ENCODE measurements at places on chromosomes 5 and 9.
A peak's percentile ranks its signal among the peaks of the same experiment; 100 is the strongest.

- peak; percentile 47 for DNase-seq
These were observed 14.1 kb downstream of the SEMA4D start for GRCh38 chr9:89483592-89484474.

- no peak for DNase-seq
These were observed 234.2 kb upstream of the PANK3 start for GRCh38 chr5:168813184-168813968.

- no peak for DNase-seq
These were observed 657.5 kb upstream of the WWC1 start for GRCh38 chr5:167633931-167634341.

DNA sequence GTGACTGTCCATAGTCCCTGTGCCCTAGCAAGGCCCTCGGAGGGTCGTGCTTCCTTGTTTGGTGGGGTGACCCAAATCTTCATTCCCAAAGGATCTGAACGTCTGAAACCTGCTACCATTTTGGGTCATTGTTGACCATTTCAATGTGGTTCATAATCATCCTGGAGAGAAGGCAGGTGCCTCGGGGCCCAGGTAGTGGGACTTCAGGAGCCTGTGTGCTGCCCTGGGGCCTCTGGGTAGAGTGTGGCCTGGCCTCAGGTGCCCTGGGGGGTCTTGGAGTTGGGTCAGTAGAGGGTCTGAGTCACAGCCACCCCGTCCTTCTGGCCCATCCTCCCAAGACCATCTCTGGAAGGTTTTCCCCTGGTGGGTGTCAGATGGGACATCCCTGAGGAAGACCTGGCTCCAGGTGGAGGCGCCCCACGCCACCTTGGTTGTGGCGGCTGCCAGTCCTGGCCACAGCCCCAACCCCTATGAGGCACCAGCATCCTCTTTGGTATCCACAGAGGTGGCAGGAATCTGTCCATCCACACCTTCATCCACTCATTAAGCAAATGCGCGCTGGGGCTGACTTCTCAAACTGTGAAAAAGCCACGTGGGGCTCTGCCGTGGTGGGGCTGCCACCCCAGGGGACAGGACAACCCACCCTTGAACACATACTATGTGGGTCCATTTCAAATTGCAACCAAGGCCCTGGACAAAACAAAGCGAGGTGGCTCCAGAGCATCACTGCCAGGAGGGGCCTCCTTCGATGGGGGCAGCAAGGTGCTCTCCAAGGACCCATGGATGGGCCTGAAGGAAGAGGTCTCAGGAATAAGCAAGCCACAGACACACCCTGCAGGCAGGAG lies 41.6 kb upstream of the FCN1 start:
- no peak for DNase-seq

DNA sequence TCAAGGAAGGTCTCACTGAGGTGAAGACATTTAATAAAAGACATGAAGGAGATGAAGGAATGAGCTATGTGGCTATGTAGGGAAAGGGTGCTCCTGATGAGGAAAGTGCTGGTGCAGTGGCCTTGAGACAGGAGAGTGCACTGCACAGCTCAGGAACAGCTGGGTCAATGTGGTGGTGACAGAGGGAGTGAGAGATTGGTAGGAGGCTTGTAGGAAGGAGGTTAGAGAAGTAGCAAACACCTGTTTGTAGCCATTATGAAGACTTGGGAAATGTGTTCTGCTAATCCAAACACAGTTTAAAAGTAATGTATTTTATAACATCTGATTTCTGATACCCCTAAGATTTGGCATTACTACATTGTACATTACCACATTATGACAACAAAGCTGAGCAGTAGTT lies 115.1 kb upstream of the MTAP start:
- no peak for DNase-seq

DNA sequence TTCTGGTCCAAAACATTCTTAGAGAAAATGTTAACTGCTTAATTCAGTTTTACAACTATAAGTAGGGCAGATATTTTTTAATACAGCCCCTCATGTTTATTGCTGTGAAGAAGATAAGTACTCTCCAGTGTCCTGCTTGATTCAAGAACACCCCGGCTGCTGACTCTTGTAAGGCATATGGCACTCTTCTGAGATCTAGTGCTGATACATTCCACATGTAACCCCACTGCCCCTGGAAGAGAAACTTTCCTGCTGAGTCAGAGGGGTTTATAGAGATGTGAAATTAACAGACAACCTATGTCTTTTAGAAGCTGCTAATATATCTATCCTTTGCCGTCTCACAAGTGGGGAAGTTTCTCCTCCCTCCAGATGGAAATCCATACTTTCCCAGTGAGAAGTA lies 1.0 kb upstream of the MINAR2 start:
- DNase-seq, result no peak

DNA sequence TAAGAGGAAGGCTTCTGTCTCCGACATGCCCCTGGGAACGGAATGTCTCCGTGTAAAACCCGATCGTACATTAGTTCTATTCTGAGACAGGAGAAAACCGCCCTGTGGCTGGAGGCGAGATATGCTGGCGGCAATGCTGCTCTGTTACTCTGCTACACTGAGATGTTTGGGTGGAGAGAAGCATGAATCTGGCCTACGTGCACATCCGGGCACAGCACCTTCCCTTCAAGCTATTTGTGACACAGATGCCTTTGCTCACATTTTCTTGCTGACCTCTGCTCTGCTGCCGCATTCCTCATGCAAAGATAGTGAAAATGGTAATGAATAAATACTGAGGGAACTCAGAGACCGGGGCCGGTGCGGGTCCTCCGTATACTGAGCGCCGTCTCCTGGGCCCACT lies 2.2 kb upstream of the DPP7 start:
- no peak for DNase-seq

- DNase-seq, result no peak
These were observed 42.8 kb upstream of the PDE8B start for GRCh38 chr5:77167695-77168121.

DNA sequence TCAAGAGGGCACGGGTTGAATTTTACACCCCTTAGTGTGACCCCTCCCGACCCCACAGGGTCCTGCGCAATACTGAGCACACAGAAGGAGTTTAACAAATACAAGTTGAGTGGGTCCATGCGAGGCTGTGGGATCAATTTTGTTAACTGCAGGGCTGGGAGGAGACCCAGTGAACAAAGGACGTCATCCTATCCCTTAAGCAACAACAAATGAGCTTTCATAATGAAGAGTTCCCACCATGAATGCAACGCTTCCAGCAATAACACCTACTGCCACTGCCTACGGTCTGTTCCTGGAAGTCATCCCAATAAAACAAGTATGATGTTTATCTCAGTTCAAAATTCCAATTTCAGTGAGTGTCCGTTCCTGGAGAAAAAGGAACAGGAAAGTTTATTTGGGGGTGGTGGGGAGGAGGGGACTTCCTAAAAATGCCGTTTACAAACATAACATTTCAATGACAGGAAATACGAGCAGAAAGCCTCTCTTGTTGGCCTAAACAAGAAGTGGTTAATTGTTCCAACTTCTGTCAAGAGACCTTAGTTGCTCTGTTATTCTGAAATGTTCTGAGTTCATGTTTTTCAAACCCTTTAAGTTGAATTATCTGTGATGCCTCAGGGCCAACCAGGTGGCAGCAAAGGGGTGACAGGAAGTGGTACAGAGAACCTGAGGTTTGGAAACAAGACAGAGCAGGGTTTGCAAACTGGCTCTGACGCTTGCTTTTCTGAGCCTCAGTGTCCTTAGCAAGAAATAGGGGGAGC lies 65.8 kb upstream of the PLPP6 start:
- no peak for DNase-seq

GRCh38 chr9:7613931-7614330 lies 185.6 kb downstream of the DMAC1 start:
- no peak for DNase-seq

- no peak for DNase-seq
These were observed 1.2 kb upstream of the UBE2R2 start for GRCh38 chr9:33815781-33816180.

- no peak for DNase-seq
These were observed 202.4 kb upstream of the ZNF618 start for GRCh38 chr9:113673726-113674125.

DNA sequence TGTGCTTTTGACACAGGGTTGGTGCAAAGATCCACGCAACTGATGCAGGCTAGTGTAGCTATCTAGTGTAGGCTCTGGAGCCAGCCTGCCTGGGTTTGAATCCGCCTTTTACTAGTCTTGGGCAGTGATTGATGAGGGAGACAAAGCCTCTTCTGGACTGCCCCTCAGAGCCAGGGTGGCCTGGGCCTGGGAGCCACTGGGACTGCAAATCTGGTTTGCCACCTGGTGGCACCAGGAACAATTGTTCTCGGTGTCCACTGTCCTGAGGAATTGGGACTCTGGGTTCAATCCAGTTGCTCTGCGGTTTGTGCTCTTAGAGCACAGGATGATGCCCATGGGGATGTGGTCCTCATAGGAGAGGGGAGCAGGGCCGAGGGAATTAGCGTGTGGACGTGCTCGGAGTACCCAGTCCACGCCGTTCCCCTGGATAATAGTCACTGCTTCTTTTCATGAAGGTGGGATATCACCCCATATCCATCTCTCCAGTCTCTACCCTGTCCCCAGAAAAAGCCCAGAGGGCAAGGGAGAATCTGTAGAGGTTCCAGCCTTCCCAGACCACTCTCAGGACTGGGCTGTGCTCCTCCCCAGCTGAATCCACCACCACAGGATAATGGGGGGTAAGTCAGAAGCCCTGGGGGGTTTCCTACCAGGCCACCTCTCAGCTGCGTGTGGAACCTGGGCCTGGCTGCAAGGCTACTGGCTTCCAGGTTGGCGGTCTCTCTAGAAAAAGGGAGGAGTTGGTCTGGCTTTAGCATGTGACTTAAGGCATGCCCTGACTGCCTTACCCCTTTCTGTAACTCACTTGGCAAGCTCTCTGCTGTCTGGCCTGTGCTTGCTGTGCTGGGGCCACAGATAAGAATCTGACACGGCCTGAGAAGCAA lies 1.9 kb downstream of the B4GALT7 start:
- DNase-seq, result no peak

- DNase-seq, result no peak
These were observed 710.0 kb upstream of the GRAMD2B start for GRCh38 chr5:125713109-125713805.

- DNase-seq, result no peak
These were observed 178.3 kb downstream of the CAVIN4 start for GRCh38 chr9:100756217-100756616.

GRCh38 chr9:98997604-98998003 lies 53.9 kb downstream of the COL15A1 start:
- DNase-seq, result no peak

GRCh38 chr5:134758176-134758503 lies 439 bp upstream of the DDX46 start:
- no peak for DNase-seq

GRCh38 chr5:169088028-169088725 lies 212.8 kb downstream of the SLIT3 start:
- DNase-seq, result no peak

GRCh38 chr5:160655717-160656116 lies 196.3 kb downstream of the ATP10B start:
- DNase-seq, result no peak

DNA sequence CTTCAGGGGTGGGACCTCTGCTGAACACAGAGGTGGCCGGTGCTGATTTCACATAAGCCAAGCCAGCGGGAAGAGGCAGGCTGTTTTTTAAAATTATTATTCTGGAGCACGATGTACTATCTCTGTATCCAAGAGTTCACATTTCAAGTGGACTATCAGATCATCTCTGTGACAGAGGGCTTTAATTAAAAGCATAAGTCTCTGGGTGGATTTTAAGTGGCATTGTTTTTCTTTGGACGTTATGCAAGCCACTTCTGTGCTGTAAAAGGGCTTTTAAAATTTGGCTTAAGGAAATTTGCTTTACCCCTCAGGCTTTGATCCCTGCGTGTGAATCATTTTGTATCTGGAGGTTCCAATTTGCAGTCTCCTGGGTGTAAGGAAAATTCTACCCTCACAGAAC lies 124.7 kb downstream of the PALM2AKAP2 start:
- no peak for DNase-seq

GRCh38 chr5:32092938-32093812 lies 80.9 kb downstream of the GOLPH3 start:
- peak; percentile 12 for DNase-seq

GRCh38 chr5:43042176-43042625 lies 2.1 kb upstream of the ANXA2R start:
- no peak for DNase-seq

- DNase-seq, result no peak
These were observed 12.2 kb downstream of the DAB2IP start for GRCh38 chr9:121663591-121663990.

- no peak for DNase-seq
These were observed 158.2 kb downstream of the SPOCK1 start for GRCh38 chr5:137340881-137341280.

- no peak for DNase-seq
These were observed 660 bp downstream of the SPAAR start for GRCh38 chr9:35909687-35910612.

DNA sequence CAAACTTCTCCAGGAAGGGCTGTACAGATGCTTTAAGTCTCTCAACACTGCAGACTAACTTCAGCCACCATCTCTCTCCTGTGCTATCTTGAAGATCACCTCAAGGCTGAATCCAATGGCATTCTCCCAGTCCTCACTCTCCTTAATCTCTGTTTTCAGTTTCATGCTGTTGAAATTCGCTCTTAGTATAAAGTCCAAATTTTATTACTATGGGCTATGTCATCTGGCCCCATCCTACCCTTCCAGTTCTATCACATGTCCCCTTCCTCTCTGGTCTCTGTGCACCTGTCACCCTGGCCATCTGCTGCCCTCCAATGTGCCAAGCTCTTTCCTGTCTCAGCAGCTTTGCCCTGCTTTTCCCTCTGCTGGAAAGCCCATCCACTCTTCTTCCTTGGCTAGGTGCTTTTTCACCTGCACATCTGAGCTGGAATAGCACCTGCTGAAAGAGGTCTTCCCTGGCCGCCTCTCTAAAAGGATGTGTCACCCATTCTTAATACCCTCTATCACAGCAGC lies 284.7 kb upstream of the MAP3K1 start:
- DNase-seq, result no peak

DNA sequence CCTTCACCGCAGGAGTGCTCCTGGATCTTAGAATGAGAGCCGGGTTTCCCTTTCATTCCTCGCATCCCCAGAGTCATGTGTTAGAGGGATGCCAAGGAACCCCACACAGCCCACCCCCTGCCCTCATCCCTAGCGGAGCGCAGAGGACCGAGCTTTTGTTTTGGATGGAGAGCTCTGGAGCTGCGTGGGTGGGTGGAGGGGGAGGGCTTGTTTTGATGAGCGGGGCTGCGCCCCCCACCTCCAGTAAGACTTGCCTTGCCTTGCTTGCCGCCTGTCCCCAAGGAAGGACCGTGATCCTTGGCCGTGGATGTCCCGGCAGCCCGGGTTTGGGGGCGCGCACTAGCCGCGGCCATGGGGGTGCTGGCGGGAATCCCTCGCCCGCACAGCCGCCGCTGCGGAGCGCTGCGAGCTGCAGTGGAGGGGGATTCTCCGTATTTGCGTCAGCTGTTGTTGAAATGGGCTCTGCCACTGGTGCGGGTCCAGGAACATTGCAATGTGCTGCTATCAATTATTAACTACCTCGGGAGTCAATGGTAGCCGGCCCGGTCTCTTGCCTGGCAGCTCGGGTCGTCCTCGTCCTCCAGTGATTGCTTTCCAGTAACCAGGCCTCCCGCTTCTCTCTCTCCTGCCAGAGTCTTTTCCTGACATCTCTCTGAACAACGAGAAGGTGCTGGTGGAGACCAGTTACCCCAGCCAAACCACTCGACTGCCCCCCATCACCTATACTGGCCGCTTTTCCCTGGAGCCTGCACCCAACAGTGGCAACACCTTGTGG lies 1.0 kb downstream of the EGR1 start:
- DNase-seq, result no peak
